ENCODE measurements at places on chromosomes 1 and 21.

DNA sequence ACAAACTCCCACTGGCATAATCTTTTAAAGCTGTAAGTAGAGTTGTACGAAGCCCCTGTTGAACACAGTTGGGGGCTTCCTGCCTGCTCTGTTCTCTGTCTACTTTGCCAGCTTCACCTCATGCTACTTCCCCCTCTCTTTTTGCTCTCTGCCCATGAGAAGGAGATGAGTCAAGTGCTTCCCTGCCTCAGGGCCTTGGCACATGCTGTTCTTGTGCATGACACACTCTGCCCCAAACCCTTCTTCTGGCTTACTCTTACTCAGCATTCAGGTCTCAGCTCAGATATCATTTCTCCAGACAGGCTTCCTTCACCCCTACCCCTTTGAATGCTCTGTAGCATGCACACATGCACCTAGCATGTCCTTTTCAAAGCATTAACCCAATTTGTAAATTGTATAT, 208.8 kb downstream of the FOXD2 start:
- DNase-seq, result no peak

- DNase-seq, result no peak
Measured at GRCh38 chr1:98502937-98503336, 158.6 kb upstream of the SNX7 start.

DNA sequence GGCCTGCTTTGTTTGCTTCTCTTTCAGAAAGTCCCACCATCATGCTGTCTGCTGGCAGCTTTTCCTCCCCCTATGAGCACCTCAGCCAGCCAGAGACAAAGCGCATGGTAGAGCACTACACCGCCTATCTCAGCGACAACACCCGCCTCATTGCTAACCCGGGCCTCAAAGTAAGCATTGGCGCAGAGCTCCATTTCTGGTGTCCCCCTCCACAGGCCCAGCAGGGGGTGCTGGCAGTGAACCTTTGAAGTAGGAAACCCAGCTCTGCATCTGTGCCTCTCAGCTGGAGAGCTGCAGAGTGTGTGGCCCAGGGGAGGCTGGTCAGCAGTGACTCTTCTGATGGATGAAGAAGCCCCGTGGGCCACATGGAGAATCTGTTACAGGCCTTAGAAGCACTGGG, 81.2 kb upstream of the RAVER2 start:
- DNase-seq, result no peak

- no peak for DNase-seq
Measured at GRCh38 chr1:13593511-13594131, 10.0 kb downstream of the PDPN start.

DNA sequence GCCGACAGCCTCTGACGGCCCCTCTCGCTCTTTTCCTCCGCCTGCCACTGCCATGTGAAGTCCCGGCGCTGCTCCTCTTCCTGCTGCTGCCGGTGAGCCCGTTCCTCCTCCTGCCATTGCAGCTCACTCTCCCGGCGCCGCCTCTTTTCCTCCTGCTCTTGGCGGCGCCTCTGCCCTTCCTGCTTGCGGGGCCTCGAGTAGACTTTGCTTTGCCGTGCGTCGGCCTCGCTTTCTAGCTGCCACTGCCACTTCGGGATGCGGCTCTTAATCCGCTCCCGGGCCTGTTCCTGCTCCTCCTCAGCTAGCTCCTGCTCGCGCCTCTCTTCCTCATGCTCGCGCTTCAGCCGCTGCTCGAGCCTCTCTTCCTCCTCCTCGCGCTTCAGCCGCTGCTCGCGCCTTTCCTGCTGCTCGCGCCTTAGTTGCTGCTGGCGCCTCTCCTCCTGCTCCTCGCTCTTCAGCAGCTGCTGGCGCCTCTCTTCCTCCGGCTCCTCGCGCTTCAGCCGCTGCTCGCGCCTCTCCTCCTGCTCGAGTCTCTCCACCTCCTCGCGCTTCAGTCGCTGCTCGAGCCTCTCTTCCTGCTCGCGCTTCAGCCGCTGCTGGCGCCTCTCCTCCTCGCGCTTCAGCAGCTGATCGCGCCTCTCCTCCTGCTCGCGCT, 4.3 kb downstream of the TCHH start:
- DNase-seq, result peak; percentile 40

DNA sequence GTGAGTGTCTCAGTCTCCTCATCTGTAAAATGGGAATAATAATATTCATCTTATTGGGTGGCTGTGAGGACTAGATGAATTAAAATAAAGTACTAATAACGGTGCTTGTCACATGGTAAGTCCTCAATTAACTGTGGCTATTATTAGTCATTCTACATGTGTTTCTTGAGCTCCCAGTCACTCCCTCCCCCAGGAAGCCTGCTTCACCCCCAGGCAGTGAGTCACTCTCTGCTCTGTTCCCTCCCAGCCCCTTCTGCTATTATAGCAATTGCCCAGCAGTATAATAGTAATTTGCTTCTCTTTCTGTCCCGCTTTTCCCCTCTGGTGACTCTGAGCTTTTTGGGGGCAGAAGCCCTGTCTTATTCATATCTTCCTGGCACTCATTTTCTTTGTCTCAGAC, 102.0 kb downstream of the BEND5 start:
- no peak for DNase-seq

- DNase-seq, result no peak
Measured at GRCh38 chr1:32159189-32159588, 20.3 kb upstream of the TXLNA start.

- no peak for DNase-seq
Measured at GRCh38 chr1:185420588-185421081, 103.6 kb upstream of the IVNS1ABP start.

- no peak for DNase-seq
Measured at GRCh38 chr1:1600861-1601563, 1.1 kb upstream of the FNDC10 start.

DNA sequence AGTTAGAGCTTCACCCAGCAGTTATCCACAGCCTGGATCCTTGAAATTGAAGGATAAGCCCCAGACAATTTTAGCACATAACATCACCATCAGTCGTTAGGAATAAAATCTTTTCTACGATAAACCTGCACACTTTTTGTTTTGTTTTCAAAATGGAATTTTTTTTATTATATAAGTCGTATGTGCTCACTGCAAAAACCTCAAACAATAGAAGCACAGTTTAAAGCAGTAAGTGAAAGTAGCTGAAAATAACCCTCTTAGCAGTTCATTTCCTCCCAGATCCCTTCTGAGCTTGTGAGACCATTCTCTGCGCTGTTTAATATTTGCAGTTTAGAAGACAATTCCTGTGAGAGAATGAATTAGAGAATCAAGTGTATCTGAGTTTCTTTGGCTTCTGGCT, 38.3 kb downstream of the ELK4 start:
- DNase-seq, result no peak

- no peak for DNase-seq
Measured at GRCh38 chr1:207393610-207394009, 60.5 kb upstream of the CR2 start.

DNA sequence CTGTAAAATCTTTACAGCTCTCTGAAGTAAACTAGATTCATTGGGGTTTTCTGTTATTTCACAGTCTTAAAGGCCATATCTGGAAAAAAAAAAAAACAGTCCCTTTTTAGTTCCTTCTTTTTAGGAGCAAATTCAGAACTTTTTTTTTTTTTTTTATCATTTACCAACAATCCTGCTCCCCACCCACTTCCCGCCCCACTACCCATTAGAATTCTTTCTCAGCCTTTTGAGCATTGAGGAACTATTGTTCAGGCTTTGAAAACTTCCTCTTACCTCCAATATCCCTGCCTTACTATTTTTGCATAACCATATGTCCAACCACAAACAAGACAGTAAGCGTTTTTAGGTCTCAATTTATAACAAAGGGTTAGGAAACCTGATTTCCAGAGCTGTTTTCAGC, 330.1 kb downstream of the PLPP3 start:
- DNase-seq, result no peak

GRCh38 chr1:61241973-61242381, 159.6 kb downstream of the NFIA start:
- no peak for DNase-seq

DNA sequence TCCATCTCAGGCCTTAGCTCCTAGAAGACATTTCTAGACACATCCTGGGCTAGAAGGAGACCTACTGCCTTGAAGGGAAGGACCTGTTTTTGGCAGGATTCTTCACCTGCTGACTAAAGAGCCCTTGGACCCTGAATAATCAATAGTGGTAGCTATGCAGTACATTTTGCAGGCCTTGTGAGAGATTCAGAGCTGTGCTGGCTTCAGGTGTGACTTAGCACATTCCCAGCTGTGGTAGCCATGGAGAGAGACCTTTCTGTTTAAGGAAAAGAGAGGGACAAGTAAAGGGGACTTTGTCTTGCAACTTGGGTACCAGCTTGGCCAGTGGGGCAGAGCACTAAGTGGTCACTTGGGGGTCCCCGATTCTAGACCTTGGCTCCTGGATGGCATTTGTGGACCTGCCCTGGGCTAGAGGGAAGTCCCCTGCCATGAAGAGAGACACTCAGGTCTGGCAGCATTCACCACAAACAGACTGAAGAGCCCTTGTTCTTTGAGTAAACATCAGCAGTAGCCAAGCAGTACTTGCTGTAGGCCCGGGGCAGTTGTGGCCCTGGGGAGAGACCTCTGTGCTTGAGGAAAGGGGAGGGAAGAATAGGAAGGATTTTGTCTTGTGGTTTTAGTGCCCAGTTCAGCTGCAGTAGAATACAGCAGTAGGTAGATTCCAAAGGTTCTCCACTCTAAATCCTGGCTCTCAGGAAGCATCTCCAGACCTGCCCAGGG, 26.2 kb upstream of the CD1A start:
- no peak for DNase-seq

GRCh38 chr1:56534130-56534651, 45.2 kb downstream of the PLPP3 start:
- no peak for DNase-seq

Measured in activated CD4-positive, CD25-positive, alpha-beta regulatory T cell treated with anti-CD3 and anti-CD28 coated beads, Interleukin-2, amount 50 U/mL, for 72 hours (primary cell).